ENCODE measurements at places on chromosomes 3 and 15.

GRCh38 chr3:189863031-189863430 is 231.8 kb downstream of the TP63 start:
- DNase-seq = no peak

DNA sequence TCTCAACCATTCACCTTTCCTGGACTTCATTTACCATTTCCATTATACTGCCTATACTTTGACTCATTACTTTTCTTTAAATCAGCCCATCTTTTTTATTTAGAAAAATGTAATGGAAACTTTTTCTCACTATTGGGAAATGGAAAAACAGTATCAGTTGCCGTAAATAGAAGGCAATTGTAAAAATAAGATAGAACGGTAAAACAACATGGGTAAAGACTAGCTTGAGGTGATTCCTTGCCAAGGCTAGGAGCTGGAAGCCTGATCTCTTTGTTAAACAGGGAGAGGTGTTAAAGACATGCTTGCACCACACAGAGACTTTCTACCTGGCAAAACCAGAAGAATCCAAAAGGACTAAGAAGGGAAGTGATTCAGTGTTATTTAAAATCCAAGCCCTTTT is 5.9 kb downstream of the FGD5 start:
- DNase-seq = no peak

GRCh38 chr3:160193644-160194192 is 31.5 kb upstream of the C3orf80 start:
- no peak for DNase-seq

GRCh38 chr3:102237838-102238237 is 197.0 kb upstream of the ZPLD1 start:
- no peak for DNase-seq

GRCh38 chr3:143147707-143148106 is 28.1 kb downstream of the CHST2 start:
- peak; percentile 64 for DNase-seq

GRCh38 chr15:86300390-86301125 is 220.9 kb downstream of the AGBL1 start:
- DNase-seq = peak; percentile 7

DNA sequence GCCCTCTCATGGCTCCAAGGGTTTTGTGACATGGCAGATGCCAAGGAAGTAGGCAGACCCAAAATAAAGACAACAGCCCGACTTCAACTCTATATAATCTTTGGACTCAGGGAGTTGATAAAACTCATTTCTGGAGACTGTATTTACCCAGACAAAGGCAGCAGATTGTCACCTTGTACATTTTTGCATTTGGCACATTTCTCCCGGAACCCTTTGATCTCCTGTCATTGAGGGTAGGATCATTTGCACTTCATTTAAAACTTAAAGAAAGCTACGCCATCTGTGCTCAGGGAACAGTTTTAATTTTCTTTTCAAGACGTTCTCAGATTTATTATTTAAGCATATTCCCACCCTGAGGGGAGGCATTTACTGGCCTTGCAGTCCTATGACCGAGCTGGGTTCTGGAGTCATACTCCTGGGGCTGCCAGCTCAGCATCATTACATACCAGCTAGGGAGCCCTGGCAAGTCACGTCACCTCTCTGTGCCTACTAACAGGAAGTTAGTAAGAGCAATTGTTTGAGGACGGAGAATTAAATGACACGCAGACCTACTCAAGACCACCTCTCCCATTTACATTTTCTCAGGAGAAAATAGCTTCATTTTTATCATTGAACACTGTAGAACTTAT is 5.9 kb downstream of the CDCP1 start:
- peak; percentile 55 for DNase-seq

DNA sequence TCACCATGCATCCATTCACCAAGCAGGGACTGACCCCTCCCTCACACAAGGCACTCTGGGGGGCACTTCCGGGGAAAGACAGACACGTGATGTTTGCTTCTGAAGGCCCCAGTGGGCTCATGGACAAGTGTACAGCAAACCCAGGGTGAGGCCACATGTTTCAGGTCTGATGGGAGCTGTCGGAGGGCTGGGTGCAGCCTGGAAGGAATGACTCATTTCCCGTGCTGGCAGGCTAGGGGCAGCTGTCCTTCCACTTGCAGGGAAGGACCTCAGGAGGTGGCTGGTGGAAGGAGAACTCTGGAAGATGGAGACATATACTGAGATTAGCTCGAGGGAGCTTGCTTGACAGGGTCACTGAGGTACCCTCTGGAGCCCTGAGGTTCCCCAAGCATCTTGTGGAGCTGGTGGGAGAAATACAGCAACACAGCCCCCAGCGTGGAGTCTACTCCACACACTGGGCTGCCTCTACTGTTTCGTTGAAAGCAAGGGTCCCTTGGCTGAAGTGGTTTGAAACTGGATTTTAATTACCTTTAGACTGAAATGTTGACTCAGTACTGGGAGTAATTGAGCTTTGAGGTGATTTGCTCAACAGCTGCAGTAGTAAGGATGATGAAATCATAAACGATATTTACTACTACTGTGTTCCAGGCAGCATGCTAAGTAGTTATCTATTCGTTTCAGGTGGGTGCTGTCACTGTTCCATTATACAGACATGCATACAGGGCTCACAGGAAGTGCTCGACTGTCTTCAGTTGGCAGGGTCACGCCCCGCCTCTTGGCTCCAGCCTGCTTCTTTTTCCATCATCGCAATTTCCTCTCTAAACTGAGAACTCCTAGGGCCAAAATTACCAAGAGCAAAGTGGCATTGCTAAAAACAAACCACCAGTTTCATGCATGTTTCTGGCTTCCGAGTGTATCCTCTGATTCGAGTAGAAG is 230.4 kb downstream of the ADAMTS17 start:
- DNase-seq = peak; percentile 83

- DNase-seq = peak; percentile 53
These were observed 627 bp downstream of the DUSP7 start for GRCh38 chr3:52055537-52056351.

GRCh38 chr15:92693691-92694331 is 38.2 kb upstream of the FAM174B start:
- peak; percentile 19 for DNase-seq

DNA sequence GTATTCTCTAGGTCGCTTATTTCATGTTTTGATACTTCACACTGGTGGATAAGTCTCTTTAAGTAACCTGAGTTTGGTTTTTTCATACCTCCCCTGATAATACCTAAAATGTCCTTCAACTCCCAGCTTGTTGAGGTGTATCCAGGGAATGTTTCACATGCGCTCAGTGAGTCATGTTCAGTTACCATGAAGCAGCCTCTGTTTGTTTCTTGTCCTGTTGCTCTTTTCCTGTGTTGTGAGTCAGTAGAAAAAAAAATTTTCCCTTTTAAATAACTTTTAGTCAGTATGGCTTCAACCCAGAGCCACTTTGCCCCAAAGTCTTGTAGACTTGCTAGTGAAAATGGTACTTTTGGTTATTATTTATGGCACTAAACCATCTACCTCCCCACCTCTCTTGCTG is 278.4 kb upstream of the ZPLD1 start:
- DNase-seq = peak; percentile 92

GRCh38 chr3:127809611-127810010 is 12.7 kb downstream of the MGLL start:
- no peak for DNase-seq

DNA sequence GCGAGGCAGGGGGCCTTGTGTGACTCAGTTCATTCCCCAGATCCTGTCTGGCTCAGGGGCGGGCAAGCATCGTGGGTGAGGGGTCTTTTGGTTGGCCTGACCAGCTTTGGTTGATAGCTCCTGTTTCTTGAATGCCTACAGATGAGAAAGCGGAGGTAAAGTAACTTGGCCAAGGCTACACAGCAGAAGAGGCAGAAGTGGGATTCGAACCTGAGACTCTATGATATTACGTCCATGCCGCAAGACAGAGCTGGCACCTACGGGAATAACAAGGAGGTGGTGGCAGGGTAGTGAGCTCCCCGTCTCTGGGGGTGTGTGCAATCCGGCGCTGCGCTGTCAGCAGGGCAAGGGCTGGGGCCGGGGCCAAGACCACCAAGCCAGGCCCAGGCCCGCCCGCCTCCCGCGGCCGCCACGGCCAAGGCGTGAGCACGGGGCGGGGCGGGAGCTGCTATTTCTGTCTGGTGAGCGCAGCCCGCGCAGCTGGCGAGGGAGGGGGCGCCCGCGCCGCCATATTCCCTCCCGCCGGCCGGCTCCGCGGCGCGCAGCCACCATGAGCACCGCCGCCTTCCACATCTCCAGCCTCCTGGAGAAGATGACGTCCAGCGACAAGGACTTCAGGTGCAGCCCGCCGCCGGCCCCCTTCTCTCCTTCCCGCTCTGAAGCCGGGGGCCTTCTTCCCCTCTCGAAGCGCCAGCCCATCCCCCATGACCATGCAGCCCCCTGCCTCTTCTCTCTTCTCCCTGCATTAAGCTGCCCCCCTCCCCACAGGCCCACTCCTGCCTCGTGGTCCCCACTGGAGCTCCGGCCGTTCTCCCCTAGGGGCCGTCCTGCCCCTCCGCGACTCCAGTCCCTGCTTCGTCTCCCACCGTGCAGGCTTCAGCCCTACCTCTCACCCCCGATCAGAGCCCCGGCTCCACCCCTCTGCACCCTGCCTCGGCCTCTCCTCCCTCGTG is at the start of gene CAND2:
Gene CAND2 (plus strand): TSS at position 510 of the 953 bp plus-strand sequence. CDS start 41 bp downstream, at position 551.
- peak; percentile 36 for DNase-seq

DNA sequence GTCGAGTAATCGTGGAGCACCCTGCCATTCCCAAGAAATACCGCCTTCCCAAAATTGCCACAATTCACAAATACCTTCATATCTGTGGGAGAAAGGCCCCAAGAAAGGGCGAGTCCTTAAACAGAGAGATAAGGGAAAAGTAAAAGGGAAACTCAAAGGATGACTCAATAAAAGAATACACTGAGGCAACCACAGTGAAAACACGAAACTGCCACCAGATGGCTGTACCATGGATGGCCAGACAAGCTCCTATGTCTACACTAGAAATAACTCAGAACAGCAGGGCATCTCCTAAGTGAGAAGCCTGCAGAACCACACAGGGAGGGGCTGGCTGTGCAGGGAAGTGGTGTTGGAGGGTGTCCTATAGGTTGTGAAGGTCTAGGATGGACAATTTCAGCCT is 25.0 kb downstream of the SRGAP3 start:
- DNase-seq = peak; percentile 19

GRCh38 chr3:22980346-22980745 is 222.8 kb upstream of the UBE2E2 start:
- no peak for DNase-seq

- DNase-seq = peak; percentile 68
These were observed 163.4 kb downstream of the KLF13 start for GRCh38 chr15:31489801-31490646.

DNA sequence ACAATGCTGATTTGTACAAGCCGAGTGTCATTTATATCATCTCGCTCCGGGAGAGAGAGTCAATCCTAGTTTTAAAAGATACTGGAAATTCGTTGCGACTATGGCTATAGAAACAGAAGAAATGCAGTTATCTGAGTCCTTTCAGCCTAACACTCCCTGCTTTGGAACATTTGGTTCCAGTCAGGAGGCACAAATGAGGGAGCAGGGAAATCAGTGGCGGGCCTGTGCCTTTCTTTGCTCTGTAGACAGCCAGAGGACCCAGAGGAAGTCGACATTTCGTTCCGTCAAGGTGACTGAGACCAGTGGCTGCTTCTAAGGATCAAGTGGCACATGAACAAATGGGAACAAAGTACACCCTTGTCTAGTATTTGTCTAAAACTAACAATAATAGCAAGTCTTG is 745 bp upstream of the RIOX2 start:
- DNase-seq = no peak

GRCh38 chr15:59447367-59447766 is 9.4 kb downstream of the FAM81A start:
- DNase-seq = no peak

- no peak for DNase-seq
These were observed 12.6 kb downstream of the RBMS3 start for GRCh38 chr3:29293421-29293820.

GRCh38 chr3:123298903-123299302 is 97.2 kb downstream of the SEC22A start:
- DNase-seq = peak; percentile 8

- DNase-seq = peak; percentile 78
These were observed 37.2 kb downstream of the SSUH2 start for GRCh38 chr3:8607234-8608040.

GRCh38 chr3:99526921-99527320 is 111.5 kb upstream of the COL8A1 start:
- no peak for DNase-seq

GRCh38 chr3:193943200-193943599 is 192.7 kb upstream of the HES1 start:
- DNase-seq = no peak

DNA sequence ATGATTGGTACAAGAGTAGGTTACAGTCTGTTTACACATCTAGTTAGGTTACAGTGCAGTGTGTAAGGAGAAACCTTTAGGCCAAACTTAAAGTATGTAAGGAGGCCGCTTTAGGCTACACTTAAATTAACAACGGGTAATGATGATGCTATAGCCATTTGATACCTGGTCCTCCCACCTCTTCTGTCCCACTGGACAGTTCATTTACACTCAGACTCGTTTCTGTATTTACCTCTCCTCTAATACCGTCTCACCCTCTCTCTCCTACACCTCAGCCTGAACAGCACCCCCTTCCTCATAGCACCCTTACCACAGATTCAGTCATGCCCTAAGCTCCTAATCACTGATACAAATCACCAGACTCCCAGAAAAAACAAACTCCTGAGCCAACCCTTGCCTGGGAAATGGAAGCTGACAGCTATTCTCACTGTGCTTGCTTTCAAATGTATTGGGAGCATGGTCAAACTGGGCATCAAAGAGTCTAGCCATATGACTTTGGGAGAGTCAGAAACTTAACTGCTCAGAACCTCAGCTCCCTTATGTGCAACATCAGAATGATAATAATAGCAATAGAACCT is 241.3 kb upstream of the SETMAR start:
- no peak for DNase-seq

DNA sequence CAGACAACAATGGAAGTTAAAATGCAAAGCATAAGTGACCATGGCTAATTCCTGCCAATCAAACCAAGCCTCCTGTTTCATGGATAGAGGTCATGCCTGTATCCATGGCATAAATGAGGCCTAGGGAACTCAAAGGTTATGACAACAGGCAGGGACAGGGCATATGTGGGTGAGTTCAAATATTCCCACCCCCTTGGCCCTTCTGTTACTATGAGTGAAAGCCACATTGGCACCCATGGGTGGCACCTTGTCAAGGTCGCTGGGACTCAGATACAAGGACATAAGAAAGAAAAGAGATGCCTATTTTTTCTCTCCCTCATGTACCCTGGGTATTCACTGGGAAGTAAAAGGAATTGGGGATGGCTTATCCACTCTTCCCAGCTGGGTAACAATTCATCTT is 25.3 kb upstream of the TMEM45A start:
- no peak for DNase-seq

GRCh38 chr15:83837945-83838571 is 184.1 kb downstream of the ADAMTSL3 start:
- DNase-seq = peak; percentile 44

GRCh38 chr3:150673966-150674365 is 29.8 kb downstream of the ERICH6 start:
- no peak for DNase-seq

DNA sequence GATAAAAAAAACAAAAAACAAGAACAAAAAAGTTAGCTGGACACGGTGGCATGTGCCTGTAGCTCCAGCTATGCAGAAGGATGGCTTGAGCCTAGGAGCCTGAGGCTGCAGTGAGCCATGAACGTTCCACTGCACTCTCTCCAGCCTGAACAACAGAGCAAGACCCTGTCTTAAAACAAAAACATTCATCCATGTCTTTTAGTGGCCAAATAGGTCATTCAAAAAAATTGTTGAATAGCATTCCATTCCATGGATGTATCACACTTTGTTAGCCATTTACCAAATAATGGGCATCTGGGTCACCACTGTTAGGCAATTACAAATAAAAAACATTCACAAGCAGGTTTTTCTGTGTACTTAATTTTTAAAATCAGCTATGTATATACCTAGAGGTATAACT is 139.7 kb downstream of the STAG1 start:
- DNase-seq = no peak

- DNase-seq = no peak
These were observed 70.9 kb upstream of the RGMA start for GRCh38 chr15:93159930-93160329.
